HT1080 (cell line): ENCODE measurements at places on chromosomes 12 and 14. TPM values are rescaled to one million over a fixed set of nuclear protein-coding genes. Genes with fewer than 3 reads are reported as not detected.

The RNU4-1 gene
- not detected in 2 replicates for total RNA-seq

The COX8C gene
- not detected in 2 replicates for total RNA-seq

The KLRK1 gene
- not detected in 2 replicates for total RNA-seq

The KITLG gene
- 8.7 and 9.5 TPM in 2 replicates for total RNA-seq

The FOXM1 gene
- total RNA-seq: 85.6 and 126 TPM in 2 replicates

The KRT78 gene
- 0.13 TPM in 1 of 2 replicates, not detected in the other for total RNA-seq

The PPP4R4 gene
- total RNA-seq: 2.0 and 8.8 TPM in 2 replicates

The GPRC5A gene
- 19.8 and 21.7 TPM in 2 replicates for total RNA-seq

The DENND5B gene
- total RNA-seq: 11.7 and 15.6 TPM in 2 replicates

The TCTN2 gene
- 4.9 and 6.1 TPM in 2 replicates for total RNA-seq

The DPPA3 gene
- not detected in 2 replicates for total RNA-seq

The ANKRD33 gene
- total RNA-seq: not detected in 2 replicates

The TAS2R20 gene
- total RNA-seq: 0.05 and 0.67 TPM in 2 replicates

The PPFIA2 gene
- 1.8 TPM in 2 replicates for total RNA-seq
